ENCODE measurements at places on chromosomes 4 and X.

DNA sequence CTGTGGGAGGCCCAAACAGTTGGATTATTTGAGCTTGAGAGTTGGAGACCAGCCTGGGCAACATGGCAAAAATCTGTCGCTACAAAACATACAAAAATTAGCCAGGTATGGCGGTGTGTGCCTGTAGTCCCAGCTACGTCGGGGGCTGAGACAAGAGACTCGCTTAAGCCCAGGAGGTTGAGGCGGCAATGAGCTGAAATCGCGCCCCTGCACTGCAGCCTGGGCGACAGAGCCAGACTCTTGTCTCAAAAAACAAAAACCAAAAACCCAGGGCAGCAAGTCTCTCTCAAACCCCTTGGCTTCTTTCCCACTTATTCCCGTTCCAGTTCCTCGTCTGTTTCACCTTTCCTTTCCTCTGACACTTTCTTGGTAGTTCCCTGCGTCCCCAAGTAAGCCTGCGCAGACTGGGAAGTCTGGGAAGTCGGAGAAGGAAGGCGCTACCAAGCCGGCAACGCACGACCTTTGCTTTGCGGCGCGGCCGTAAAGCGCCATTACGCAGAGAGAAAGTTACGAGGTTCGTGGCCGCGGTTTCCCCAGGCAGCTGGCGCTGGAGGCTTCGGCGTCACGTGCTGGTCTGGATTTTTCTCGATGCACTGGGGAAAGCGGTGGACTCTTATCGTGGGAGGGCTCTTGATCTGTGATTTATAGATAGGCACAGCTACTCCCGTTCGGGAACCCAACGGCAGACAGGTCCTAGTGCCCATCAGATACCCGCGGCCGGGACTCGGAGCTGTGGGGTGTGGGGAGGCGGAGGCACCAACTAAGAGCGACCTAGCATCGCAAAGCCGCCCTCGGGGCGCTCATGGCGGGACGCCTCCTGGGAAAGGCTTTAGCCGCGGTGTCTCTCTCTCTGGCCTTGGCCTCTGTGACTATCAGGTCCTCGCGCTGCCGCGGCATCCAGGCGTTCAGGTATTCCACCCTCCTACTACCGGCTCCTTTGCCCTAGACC lies at the start of gene NUDT9:
Gene NUDT9, plus strand, starts transcription at position 470 of the 949 bp plus-strand sequence. Its CDS starts 333 bp downstream, at position 803.
- DNase-seq = peak; percentile 89

DNA sequence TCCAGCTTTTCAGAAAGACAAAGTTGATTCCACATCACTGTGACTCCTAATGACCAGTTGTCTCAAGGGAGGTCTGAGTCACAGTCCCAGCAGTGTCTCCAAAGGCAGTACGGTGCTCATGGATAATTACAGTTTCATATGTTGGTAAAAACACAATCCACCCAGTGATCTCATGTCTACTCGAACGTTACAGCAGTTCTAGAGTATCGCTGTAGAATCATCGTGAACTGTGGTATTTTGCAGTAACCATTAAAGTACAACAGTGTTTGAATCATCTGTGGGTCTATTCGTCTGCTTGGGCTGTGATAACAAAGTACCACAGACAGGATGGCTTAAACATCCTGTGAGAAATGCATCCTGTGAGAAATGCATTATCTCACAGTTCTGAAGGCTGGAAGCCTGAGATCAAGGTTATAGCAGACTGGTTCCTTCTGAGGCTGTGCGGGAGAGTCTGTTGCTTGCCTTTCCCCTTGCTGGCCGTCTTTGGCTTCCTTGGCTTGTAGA lies 121.1 kb upstream of the SORBS2 start:
- peak; percentile 36 for DNase-seq

DNA sequence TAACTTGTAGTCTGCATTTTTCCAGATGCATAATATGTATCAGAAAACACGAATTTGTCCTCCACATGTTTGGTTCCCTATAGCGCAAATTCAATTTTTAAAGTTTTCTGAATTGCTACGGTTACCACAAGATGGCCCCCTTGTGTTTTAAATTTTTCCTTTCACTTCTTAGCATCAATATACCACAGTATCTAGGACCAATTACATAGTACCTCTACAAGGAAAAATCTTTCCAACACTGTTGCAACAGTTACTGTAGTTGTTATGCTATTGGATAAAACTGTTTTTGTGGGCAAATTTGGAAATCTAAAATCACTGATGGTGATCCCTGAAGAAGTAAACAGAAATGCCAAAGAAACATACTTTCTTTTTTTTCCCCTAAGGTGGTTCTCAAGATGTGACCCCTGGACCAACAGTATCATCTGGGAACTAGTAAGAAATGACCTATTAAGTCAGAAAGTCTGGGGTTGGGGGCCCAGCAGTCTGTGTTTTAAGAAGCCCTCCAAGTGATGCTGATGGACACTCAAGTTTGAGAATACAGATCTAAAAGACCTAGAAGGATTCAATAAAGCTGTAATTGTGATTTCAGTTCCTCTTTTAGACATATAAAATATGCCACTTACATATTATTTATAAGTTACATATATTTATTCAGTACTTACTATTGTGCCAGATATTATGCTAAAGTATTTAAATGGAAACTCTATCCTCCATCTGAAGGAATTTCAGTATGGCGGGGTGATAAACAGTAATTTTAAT lies 3.1 kb downstream of the ZGRF1 start:
- peak; percentile 12 for DNase-seq

DNA sequence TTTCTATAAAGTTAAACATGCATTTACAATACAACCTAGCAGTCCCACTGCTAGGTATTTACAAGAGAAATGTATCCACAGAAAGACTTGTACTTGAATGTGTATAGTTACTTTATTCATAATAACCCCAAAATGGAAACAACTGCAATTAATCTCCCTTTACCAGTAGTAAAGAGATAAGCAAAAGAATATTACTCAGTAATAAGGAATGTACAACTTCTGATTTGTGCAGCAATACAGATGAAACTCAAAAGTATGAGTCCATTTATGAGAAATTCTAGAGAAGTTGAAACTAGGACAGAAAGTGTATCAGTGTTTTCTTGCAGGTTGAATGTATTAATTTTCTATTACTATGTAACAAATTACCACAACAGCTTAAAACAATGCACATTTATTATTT lies 15.2 kb downstream of the USP53 start:
- no peak for DNase-seq

DNA sequence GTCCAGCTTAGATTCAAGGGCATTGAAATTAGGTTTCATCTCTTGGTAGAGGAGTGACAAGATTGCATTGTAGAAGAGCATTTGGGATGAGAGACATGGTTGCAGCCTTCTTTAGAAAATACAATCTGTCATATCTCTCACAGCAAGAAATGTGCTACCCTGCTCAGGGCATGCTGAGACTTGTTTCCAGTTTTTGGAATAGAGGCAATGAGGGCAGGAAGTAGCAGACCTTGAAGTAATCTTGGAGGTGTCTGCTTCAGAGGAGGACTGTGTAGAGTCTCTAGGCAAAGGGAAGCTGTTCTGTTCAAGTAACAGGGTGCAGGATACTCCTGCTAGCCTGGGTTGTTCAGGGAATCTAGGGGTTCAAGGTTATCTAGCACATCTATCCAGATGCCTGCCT lies 116.1 kb upstream of the ZNF827 start:
- DNase-seq = no peak

DNA sequence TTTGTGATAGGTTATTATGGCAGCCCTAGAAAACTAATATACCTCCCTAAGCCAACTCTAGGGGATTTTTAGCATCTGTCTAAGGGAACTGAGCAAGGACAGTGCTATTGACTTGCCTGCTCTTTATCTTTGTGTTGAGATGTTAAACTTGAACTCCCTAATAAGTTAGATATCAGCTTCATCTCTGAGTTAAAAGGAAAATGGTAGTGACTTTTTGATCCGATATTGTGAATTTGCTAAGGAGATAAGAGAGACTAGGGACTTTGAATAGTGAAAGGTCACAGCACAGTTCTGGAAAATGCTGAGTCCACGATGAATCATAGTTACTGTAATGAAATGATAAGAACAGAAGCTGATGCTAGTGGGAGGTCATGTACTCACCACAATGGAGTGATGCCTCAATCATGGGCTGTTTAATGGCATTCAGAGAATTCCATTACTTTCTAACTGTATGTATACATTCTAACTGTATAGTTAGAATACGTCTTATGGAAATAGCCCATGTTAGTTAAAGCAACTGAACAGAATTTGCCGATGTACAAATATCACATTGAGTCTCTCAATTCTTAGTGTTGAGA lies 147.2 kb downstream of the GLRA3 start:
- DNase-seq = peak; percentile 53

DNA sequence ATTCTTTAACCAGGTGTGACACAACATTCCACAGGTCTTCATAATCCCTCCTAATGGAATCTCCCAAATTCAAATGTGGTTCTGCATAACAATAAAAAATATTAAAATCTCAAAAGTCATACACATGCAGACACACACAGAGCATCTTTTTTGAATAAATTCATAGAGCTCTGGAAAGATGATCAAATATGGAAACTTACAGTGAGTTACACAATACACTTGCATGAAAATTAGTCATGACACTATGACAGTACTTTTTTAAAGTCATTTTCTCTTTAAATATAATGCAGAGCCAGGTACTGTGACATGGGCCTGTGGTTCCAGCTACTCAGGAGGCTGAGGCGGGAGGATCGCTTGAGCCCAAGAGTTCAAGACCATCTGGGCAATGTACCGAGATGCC lies 38.9 kb downstream of the DDX60L start:
- DNase-seq = no peak

GRCh38 chr4:6491235-6491634 lies 18.8 kb upstream of the PPP2R2C start:
- DNase-seq = no peak

GRCh38 chr4:28010577-28011240 lies 1150.1 kb downstream of the STIM2 start:
- peak; percentile 31 for DNase-seq

- no peak for DNase-seq
Measured at GRCh38 chr4:95591278-95591677, 42.5 kb upstream of the UNC5C start.

DNA sequence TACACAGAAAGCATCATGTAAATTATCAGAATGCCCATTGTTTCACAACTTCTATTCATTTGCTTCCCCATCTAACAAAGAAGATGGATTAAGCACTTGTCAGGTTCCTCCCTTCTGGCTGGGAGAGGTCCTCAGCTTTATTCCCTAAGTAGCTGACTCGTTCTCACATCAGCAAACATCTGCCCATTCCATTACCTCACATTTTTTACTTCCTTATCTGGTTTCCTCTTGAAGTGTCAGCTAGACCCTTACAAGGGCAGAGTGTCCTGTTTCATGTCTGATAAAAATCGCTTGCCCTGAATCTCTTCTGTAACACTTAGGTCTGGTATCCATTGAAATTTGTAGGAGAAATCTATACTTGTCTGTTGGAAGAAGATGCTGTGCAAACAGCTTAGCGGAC lies 34.7 kb downstream of the TMPRSS11A start:
- no peak for DNase-seq

GRCh38 chr4:159979953-159980352 lies 877.1 kb downstream of the RAPGEF2 start:
- no peak for DNase-seq

- DNase-seq = no peak
Measured at GRCh38 chr4:78613522-78614321, 62.2 kb downstream of the ANXA3 start.

GRCh38 chrX:16239211-16239610 lies 71.9 kb downstream of the MAGEB17 start:
- peak; percentile 46 for DNase-seq

DNA sequence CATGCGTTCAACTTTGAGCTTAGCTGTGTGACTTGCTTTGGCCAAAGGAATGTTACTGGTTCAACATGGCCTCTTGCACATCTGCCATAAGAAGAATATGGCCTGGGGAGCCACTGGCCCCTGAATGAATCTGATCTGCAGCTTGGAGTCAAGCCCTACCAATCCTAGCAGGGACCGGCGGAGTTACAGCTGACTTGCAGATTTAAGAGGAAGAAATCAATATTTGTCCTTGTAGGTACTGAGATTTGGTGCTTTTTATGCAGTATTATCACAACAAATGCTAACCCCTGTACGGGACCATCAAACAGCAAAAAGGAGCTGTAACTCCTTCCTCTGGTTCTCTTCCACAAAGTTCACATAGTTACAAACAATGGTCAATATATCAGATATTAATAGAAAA lies 252.0 kb downstream of the LDB2 start:
- DNase-seq = no peak

GRCh38 chr4:17398035-17398434 lies 113.9 kb downstream of the QDPR start:
- no peak for DNase-seq

DNA sequence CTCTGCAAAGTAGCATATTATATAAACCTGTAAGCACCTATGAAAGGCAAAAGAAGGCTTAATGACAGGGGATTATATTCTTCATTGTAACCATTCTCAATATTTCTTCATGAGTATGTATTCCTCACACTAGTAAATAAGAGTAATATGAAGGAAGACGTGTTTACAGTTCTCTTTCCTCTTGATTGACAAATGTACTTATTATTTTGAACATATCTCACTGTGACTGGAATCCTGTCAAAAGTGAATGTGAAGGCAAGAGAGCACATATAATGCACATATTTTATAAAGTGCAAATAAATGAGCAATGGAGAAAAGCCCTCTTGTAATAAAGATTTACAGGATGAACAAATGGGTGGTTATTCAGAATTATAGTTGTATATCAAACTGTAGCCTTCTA lies 19.7 kb downstream of the FAM47A start:
- DNase-seq = no peak

- no peak for DNase-seq
Measured at GRCh38 chrX:154979629-154980028, 42.9 kb downstream of the F8 start.

- peak; percentile 23 for DNase-seq
Measured at GRCh38 chrX:24341795-24342194, 18.6 kb upstream of the SUPT20HL1 start.

DNA sequence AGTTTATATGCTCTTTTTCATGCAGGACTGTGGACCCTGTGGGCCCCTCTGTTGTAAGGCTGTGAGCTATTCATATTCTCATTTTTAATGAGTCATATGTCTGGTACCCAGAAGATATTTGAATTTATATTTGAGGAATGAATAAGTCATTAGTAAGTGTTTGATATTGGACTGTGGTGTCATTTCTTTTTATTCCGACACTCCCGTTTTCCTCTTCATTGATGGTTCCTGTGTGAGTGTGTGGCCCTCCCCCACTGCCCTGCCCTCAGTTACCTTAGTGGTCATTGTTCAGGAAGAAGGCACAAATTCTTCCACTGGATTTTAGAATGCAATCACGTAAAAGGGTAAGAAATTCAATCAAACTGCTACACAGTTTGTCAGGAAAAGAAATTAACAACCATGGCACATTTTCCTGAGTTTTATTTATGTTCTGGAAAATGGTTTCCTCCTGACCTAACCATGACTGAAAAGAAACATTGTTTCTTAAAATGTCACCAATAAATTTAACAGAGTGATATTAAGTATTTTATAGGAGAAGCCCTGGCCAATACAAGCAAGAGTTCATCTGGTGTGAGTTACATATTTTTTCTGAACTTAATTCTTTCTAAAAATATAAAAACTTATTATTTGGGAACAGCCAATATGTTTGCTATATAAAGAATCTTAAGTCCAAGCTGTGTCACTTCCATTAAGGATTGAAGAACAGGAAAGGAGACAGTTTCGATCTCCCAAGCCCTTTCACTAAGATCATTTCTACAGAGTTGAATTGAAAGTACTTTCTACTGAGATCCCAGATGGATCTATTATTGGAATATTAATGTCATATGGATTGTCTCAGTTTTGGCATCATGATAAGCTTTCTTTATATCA lies 370.5 kb upstream of the ANXA10 start:
- DNase-seq = no peak
